Ovary (tissue), 10 donors: ENCODE measurements at places on chromosomes 7 and 10.
A peak's percentile ranks its signal among the peaks of the same experiment; 100 is the strongest.

- no peak for DNase-seq
Observed at GRCh38 chr7:151676759-151677158, 157.1 kb upstream of the RHEB start.

DNA sequence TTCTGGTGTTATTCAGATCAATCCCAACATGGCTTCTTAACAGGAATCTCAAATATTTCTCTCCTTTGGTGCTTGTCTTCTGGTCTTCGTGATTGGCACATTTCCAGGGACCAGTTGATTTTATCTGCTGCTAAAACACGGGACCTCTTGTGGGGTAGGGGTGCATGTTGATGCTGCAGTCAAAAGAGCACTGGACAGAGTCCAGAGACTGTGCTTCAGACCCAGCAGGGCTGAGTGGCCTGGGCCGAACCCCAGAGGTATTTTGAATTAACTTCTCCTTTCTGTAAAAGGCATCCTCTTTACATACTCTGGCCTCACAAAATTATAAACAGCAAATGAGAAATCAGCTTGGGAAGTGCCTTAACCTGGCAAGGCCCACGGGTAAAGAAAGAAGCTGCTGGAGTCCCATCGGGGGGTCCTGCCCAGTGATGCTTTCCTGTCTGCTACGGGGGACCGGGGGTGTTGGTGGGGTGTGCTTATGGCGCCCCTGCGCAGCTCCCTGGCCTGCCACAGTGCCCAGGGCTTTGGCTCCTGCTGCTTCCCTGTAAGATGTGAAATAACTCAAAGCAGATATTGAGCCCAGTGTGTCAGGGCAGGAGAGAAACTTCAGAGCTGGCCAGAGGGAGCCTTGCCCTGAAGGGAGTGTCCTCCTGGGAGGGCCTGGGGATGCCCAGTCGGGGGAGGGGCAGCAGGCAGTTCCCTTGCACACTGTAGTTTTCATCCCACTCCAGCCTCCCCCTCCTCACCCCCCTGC, 230.5 kb downstream of the TCF7L2 start:
- no peak for DNase-seq

DNA sequence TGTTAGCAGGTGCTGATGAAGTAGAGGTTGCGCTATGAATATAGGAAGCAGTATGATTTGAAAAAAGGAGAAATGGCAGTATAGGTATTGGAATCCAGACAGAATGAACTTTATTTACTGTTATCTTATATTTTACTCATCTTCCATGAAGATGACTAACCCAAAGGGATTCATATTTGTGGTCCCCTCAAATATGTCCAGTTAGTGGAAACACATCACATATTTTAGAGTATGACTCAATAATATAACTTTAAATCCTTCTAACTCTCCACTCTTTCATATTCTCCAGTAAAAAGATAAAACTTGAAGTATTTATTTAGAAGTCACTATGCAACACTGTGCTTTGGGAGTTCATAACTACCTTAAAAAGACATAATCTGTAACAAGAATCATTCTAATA, 286.5 kb upstream of the LRRTM3 start:
- DNase-seq, result no peak

DNA sequence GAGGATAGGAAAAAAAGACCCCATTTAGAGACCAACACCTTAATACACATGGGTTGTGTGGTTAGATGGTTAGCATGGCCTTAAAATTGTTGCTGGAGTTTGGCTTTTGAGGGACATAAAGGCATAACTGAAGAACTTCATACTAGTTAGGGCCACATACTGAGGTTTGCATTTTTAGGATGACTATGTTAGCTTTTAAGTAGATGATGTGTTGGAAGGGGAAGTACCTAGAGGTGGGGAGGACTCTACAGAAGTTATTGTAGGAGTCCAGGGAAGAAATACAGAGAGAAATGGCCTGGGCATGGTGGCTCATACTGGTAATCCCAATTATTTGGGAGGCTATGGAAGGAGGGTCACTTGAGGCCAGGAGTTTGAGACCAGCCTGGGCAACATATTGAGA, 40.5 kb downstream of the ENTPD1 start:
- DNase-seq, result no peak

- no peak for DNase-seq
Observed at GRCh38 chr10:133044401-133044811, 43.3 kb upstream of the ADGRA1 start.

DNA sequence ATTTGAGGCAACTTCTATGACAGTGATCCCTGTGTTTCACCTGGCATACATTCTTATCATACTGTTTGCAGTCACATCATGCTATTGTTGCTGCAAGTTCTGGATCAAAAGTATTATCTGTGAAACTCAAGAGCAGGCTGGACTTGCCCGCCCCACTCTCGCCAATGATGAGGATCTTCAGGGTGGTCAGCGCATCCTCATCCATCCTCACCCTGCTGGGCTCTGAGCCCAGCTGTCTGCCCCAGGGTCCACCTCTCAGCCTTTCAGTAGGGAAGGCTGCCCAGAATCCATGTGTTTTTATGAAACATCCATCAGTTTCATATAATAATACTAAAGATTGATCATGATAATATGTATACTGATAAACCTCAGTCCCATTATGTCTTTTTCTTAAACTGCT, 55.4 kb upstream of the KIF5B start:
- DNase-seq, result no peak

DNA sequence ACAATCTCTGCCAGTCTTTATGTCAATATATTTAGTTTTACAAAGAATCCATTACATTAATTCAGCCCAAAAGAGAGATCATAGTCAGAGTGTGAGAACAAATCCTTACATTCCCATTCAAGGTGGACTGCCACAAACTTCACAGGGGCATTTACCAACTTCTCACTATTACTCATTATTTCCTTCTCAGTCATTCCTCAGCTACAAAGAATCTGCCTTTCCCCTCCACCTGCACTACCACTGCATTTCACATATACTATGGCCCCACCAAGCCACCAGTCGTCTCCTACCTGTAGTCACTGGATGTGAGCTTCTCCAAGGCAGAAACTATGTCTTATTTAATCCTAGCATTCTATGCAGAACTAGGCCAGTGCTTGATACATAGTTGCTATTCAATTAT, 94.3 kb downstream of the USP6NL start:
- DNase-seq, result no peak

DNA sequence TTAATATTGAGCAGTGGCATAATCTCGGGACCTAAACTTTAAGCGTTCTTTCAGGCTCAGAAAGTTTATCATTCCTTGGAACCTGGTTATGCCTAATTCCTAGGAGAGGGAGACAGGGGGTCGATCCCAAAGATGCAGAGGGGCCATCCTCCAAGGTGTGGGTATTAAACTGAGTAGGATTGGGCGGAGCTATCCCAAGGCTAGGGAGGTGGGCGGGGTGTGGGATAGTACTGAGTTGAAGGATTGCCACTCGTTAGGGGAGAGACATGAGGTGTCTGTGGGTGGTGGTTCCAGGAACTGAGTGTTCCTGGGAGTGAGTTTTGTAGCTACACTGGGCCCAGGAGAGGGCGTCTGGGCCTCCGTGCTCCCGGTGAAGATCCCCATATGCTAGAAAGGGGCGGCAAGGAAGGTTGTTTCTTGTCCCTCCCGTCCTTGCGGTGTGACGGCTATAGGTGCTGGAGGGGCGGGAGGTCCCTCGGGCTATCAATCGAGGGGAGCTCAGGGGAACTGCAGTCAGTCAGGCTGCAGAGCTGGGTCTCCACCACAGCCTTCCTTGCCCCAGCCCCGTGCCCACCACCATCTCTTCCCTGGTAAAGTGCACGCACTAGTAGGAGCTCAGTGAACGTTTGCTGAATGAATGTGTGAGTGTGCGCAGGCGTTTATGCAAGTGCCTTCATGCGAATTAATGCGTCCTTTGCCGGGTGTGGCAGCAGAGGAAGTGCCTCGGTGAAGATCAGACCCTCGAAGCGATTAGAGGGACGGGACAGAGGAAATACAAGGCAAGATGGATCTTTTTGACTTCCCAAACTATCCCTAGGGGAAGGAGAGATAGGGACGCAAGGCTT, 3.0 kb upstream of the HMX2 start:
- no peak for DNase-seq

- DNase-seq, result no peak
Observed at GRCh38 chr7:139340808-139341057, 404 bp upstream of the FMC1 start.

- no peak for DNase-seq
Observed at GRCh38 chr7:37957221-37957970, 37.0 kb downstream of the EPDR1 start.

DNA sequence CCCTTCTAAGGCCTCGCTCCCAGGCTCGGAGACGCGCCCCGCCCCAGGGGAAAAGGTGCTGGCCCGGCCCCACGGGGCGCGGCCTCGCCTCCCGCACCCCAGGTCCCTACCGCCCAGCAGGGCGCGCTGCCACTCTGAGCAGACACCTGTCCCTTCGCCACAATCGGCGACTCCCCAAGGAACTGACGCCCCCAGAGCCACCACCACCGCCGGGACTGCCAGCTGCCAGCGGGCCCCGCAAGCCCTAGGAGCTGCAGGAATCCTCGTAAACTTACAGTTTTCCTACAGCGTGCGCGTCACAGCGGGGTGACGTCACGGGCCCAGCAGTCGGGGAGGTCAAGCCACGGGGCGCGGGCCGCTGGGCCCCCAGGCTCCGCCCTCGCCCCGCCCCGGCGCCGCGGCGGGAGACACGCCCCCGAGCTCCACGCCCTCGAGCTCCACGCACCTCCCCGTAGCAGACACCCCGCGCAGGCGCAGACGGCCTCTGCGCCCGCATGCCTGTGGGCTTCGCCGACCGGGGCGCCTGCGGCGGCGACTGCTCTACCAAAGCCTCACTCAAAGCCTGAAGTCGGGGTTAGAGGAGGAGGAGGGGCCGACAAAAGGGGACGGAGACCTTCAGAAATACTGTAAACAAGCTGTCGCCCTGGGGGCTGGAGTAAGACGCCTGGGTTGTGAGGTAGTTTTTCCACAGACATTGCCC, at the start of gene ZNF438:
Gene ZNF438 (minus strand): TSS at position 308 of the 700 bp plus-strand sequence. CDS start 154,831 bp downstream, outside the sequence.
- DNase-seq, result peak; percentile 97

DNA sequence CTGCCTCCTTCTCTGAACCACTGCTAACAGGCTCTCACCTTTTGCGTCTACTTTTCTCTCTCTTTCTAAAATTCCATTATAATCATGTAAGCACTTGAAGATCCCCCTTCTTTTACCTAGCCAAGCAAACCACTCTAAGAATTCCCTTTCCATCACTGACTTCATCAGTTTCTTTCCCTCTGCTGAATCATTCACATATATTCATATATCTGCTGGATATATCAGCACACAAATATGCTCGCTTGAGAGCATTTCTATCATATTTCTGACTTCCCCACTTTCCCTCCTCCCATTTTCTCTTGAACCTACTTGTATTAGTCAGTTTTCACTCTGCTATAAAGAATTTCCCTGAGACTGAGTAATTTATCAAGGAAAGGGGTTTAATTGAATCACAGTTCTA, 84.2 kb upstream of the LRRN3 start:
- no peak for DNase-seq

- no peak for DNase-seq
Observed at GRCh38 chr7:113491305-113491704, 373.0 kb upstream of the SMIM30 start.

GRCh38 chr7:129530795-129531391, 28.6 kb downstream of the SMKR1 start:
- no peak for DNase-seq

GRCh38 chr10:4024027-4024426, 239.0 kb upstream of the KLF6 start:
- no peak for DNase-seq

DNA sequence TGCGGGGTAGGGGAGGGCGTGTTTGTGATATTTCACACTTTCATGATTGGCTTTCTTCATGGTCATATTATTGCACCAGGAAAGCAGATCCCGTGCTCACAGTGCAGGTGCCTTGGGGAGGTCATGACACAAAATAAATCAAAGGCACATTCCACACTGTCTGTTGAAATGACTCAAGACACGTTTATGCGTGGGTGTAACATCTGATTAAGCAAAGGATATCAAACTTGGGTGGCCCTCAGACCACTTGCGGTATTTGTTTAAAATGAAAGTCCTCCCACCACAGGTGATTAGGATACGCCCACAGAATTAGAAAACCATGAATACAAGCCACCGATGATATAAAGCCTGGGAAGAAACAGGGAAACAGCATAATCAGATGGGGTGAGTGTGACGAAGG, 51.1 kb downstream of the SVIL start:
- no peak for DNase-seq

GRCh38 chr7:30134611-30135300, at the start of gene MTURN:
MTURN (plus strand) TSS chr7:30134986; CDS start chr7:30135137, 151 bp downstream.
- peak; percentile 83 for DNase-seq

GRCh38 chr10:48608279-48608681, 3.4 kb upstream of the ARHGAP22 start:
- no peak for DNase-seq

DNA sequence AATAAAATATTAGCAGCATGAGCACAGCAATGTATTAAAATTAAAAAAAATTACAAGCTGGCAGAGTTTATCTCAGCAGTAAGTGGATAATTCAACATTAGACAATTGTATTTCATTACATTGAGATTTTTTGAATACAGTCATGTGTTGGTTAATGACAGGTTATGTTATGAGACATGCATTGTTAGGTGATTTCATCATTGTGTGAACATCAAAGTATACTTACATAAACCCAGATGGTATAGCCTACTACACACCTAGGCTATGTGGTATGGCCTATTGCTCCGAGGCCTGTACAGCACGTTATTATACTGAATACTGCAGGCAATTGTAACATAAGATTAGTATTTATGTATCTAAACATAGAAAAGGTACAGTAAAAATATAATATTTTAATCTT, 29.7 kb downstream of the CCDC6 start:
- no peak for DNase-seq

GRCh38 chr7:150356265-150356897, 12.2 kb upstream of the REPIN1 start:
- no peak for DNase-seq

DNA sequence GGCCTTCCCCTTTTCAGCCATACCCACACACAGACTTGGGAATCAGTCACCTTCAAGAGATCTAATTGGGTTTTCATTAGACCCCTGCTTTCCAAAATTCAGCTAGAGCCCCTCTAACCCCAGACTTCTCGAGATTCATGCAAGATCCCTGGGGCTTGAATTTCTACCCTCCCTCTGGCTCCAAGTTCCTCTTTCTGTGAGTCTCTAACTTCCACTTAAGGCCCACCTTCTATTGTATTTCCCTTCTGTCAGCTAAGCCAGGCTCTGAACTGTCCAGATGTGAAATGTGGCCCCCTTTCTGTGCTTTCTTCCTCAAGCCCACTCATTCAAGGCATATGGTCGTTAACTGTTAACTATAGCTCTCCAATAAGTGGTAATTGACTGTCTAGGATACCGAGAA, 132.2 kb downstream of the ZNF365 start:
- no peak for DNase-seq

- DNase-seq, result no peak
Observed at GRCh38 chr10:25505466-25505865, 330.7 kb downstream of the GPR158 start.
